Left ventricle myocardium superior (tissue), 1 donor: ENCODE measurements at places on chromosomes 16 and 17.
A peak's percentile ranks its signal among the peaks of the same experiment; 100 is the strongest.

- no peak for DNase-seq
These were observed 22.0 kb downstream of the ZNF469 start for GRCh38 chr16:88404769-88405168.

DNA sequence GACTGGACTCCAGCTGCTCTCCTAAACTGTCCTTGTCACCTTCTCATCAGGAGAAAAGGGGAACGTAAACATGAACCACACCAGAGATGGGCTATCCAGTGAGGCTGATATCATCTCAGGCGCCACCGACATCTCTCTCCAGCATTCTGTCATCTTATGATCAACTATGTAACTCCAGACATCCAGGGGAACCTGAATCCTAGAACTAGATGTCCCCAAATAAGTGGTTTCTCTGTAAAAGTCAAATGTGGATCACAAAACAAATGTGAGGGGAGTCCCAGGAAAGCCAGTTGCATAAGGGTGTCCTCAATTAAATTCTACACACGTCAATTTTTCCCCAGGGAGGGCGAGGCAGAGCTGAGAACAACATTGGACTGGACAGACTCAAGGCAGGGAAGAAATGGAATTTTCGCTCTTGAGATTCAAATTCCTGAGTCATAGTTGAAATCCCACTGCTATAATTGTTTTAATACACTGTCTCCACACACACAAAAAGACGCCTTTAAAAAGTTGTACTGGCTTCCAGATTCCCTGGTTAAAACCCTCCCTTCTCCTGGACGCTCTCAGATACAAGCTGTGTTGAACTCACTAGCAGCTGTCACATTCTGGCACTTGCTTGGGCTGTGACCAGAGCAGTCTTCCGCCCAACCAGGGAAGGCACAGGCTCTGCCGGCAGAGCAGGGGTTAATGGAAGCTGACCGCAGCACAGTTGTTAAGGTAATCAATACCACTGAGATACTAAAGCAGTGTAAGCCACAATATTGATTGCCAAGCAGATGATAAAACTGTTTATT is 62.6 kb downstream of the ZFHX3 start:
- peak; percentile 77 for DNase-seq

DNA sequence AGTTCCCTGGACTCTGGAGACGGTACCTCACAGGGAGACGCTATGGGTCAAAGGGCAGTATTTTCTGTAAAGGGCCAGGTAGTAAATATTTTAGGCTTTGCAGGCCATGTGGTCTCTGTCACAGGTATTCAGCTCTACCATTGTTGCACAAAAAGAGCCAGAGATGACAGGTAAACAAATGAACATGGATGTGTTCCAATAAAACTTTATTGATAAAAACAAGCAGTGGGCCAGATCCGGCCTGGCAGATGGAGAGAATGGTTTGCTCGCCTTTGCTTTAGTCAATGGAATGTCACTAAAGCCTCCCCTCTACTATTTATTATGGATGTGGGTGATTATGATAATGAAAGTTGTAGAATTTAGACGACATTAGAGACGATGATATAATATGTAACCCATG is 8.9 kb upstream of the SLC5A11 start:
- DNase-seq = no peak

GRCh38 chr17:14152721-14153120 is 83.4 kb downstream of the COX10 start:
- DNase-seq = peak; percentile 50
